ENCODE measurements at places on chromosomes 2 and 18.

DNA sequence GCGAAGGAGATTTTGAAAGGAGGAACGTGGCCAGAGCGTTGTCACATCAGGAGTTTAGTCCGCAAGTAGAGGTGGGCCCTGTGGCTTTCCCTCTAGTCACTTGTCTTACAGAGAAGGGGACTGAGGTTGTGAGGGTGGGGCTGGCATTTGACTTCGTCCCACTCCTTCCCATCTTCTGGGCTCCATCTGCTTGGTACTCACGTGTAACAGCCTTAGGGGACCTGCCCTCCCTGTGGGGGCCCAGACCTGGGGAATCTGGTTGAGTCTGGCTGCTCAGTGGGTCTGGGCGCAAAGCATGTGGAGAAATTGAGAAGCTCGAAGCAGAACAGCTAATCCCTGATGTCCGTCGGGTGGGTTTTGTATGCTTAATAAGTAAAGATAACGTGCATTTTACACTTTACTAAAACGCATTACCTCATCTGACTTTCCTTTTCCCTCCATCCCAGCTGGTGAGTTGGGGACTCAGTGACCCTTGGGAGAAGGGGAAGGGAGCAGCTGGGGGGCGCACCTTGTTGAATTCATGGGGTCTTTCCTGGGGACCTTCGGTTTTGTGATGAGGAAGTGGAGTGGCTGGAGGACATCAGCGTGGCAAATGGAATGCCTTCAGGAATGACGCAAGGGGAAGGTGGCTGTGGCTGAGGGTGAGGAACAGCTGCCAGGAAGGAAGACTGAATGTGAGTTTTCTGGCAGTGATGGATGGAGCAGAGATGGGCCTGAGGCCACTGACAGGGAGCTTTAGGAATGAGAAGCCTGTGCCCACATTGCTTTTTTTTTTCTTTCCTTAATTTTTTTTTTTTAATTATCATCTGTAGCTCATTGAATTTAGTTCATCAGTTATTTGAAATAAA, 44.8 kb downstream of the ASAP2 start:
- peak; percentile 82 for DNase-seq

DNA sequence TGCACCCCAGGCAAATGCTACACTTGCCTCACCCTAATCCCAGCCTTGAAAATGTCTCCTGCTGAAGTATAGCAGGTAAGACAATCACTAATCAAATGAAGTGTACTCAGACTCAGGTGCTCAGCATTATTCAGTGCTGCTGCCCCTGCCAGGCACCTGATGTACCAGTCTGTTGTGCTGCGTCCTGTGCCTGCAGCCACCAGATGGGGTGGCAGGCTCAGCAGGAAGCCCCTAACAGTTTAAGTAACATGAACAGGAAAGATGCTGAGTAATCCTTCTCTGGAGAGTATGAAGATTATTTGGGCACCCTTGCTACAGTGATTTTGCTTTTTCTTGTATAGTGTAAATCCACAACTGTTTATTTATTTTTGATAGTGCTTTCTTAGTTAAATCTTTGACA, 69.1 kb downstream of the TACR1 start:
- DNase-seq = no peak

DNA sequence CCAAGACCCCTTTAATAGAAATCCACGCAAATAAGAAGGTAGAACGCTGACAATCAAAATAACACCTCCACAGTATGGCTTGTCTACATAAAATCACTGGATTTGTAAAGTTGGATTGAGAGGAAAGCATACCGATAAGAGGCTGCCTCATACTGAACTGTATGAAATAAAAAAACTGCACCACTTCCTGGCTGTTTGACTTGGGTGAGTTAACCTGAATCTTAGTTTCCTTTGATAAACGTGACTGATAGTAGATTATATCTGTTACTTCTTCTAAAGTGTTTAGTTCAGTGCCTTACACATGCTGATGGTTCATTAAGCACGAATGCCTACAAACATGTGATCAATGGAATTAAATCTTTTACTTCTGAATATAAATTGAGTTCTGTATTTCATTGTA, 140.4 kb upstream of the RNF152 start:
- no peak for DNase-seq

- DNase-seq = no peak
These were observed 90.3 kb downstream of the RTP5 start for GRCh38 chr2:241959751-241960269.

DNA sequence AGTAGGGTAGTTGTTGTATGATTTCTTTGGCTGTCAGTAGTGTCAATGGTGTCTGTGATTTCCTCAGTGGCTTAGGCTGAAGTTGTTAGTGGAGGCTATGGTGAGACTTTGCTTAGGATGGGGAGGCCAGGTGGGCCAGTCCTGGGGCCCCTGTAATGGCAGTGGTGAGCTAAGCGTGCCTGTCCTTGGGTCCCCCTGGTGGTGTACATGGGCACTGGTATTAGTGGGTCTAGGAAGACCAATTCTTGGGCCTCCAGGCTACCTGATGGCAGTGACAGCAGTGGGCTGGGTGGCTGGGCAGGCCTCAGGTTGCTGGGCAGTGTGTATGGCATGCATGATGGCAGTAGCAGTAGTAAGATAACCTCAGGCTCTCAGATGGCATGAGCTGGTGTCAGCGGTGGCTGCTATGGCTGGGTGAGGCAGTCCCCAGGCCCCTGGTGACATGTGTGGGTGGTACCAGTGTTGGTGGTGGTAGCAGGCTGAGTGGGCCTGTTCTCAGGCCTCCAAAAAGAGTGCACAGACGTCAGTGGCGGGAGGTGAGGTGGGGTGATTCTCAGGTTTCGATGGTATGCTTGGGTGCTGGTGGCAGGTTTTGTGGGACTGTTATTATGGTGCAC, 103.2 kb downstream of the KLHL14 start:
- no peak for DNase-seq

DNA sequence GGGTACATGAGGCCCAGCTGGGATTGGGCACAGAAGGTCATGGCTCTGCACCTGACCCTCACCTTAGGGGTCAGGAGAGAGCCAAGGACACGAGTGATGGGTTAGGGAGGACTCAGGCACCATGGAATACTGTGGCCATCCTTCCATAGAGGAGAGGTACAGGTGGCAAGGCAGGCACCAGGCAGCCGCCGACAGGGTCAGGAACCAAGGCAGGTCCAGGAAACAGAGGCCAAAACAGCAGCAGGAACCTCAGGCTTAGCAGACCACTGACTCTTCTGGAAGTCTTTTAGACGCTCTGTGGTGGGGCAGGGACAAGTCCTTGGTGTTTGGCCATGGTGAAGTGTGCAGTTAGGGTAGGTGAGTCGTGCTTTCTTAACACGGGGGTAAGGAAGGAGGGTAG, 128.0 kb downstream of the NEDD4L start:
- DNase-seq = no peak

DNA sequence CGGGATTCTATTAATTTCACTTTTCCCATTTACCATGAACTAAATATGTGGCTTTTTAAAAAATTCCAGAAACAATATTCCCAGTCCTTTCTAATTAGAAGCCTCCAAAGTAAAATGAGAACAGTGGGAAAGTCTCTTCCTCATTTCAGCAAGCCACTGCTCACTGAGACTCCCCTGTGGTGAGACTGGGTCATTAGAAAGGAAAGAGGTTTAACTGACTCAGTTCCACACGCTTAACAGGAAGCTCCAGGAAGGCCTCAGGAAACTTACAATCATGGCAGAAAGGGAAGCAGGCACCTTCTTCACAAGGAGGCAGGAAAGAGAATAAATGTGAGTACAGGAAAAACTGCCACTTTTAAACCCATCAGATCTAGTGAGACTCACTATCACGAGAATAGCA, 258.9 kb upstream of the CHAC2 start:
- DNase-seq = no peak

DNA sequence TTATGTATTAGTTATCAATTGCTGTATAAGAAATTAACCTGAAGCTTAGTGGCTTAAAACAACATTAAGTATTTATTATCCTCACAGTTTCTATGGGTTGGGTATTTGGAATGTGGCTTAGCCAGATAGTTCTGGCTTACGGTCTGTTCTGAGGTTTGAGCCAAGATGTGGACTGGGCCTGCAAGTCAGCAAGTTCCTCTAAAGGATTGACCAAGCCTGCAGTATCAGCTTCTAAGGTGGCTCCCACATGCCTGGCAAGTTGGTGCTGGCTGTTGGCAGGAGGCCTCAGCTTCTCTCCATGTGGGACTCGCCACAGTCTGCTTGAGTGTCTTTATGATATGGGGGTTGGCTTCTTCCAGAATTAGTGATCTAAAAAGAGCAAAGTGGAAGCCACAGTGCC, 45.0 kb upstream of the TCF4 start:
- peak; percentile 85 for DNase-seq

GRCh38 chr2:64137567-64137966, 6.7 kb downstream of the PELI1 start:
- DNase-seq = no peak

DNA sequence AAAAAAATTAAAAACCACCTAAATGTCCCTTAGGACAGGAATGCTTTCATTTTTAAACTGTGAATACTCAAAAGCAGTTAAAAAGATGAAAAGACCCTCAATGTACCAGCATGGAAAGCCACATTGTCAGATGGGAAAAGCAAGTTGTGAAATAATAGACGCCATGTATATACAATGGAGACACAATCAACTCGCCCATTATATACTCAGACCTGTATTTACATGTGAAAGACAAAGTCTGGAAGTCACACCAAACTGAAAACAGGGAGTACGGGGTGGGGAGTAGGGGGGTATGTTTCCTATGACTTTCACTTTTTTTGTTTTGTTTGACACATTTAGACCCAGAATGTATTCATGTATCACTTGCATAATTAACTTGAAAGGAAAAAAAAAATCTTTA, 75.6 kb downstream of the CELF4 start:
- no peak for DNase-seq

GRCh38 chr2:240140511-240140910, at the start of gene OTOS:
Gene OTOS (minus strand): TSS chr2:240140658. CDS start chr2:240140326, 332 bp downstream.
- no peak for DNase-seq

- DNase-seq = no peak
These were observed 657.3 kb upstream of the LINC00305 start for GRCh38 chr18:64806232-64806631.

DNA sequence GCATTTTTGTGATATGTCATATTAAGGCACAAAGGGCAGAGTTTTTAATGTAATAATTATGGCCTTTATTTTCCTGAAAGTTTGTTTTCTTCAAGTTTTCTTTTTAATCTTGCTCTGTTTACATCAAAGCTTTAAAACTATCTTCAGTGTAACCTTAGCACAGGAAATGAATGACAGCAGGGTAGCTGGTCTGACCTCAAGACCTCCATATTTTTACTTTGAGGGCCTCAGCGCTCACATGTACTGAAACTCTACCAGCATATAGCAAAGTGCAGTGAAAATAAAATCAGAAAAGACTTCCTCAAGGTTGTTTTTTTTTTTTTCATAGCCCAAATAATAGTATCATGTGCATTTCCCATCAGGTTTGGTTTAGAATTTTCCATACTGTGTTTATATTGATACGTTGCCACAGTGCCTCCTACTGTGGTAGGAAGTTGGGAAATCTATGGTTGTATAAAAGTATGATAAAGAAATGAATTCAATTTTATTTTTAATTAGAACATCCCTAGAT, 163.4 kb downstream of the UBE2E3 start:
- DNase-seq = no peak

GRCh38 chr2:62577994-62578781, 72.2 kb upstream of the TMEM17 start:
- peak; percentile 98 for DNase-seq

DNA sequence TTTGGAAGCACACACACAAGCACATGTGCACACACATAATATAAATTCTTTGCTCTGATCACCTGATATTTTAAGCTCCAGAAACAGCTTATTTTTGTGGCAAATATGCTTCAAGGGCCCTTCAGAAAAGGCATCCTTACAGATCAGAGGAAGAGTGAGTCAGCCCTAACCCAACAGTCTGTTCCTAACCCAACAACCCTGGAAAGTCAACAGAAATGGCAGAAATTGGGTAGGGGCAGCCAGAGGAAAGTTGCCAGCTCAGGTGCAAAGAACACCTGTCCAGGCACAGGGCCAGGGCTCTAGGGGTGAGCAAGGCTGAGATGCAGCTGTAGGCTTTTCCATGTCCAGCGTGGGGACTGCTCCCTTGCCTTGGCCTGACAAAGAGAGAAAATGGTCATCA, 6.4 kb upstream of the NCKAP5 start:
- DNase-seq = no peak

- DNase-seq = no peak
These were observed 58.7 kb downstream of the ITGB6 start for GRCh38 chr2:160141419-160141818.
